OCI-M1 (cell line): ENCODE measurements at places on chromosomes 5 and 9.

DNA sequence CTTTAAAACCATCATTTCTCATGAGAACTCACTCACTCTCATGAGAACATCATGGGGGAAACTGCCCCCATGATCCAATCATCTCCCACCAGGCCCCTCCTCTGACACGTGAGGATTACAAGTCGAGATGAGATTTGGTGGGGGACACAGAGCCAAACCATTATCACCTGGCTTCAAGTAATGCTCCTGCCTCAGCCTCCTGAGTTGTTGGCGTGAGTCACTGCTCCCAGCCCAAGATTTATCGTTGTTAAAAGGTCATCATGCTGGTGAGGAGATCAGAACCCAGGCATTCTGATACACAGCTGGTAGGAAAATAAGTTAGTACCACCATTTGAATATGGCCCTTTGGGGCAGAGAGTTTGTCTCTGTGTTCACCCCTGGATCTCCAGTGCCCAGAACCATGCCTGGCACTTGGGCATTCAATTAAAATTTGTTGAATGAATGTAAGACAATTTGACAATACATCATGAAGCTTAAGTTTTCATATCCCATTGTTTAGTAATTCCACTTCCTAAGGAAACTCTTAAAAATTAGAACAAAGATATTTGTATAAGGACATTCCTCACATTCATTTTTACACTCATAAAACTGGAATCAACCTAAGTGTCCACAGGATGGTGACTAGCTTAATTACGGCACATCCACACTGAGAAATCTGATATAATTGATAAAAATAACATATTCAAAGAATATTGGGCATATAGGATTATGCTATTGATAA is 58.0 kb upstream of the COL15A1 start:
- no peak for DNase-seq

DNA sequence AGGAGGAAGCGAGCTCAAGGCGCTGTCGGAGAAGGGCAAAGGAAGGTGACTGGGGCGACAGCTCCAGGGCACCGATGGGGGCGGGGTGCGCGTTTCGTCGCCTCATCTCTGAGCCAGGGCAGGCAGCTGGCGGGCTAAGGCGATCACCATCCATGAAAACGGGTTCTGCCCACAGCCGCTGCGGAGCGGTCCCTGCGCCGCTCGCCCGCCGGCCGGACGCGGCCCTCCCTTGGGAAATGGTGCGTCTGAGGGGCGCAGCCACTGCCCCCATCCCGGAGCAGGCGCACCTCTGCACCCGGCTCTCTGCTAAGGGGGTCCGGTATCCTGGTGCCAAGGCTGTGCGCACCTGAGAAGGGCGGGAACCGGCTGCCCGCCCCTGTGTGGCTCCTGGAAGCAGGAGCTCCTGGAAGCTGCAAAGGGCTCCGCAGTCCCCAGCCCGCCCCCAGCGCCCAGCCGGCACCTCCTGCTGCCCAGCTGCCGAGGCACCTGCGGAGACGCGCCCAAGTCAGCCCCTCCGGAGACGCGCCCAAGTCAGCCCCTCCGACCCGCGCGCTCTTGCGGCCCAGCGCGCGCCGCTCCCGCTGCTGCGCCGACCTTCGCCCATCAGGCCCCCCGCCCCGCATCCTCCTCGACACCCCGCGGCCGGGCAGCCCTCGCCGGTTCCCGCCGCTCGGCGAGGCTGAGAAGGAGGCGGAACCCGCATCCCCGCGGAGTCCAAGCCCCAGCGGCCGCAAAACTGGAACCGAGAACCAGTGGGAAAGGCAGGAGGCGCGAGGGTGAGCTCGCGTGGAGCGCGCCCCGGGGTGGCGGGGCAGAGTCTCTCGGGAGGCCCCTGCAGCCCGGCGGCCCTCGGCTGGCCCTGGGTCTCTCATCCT is 757 bp downstream of the ANKRD34B start:
- DNase-seq, result no peak

- peak; percentile 87 for DNase-seq
These were observed 13.9 kb downstream of the TLR4 start for GRCh38 chr9:117718085-117718484.

- no peak for DNase-seq
These were observed 30.0 kb downstream of the TENT2 start for GRCh38 chr5:79642210-79642609.

DNA sequence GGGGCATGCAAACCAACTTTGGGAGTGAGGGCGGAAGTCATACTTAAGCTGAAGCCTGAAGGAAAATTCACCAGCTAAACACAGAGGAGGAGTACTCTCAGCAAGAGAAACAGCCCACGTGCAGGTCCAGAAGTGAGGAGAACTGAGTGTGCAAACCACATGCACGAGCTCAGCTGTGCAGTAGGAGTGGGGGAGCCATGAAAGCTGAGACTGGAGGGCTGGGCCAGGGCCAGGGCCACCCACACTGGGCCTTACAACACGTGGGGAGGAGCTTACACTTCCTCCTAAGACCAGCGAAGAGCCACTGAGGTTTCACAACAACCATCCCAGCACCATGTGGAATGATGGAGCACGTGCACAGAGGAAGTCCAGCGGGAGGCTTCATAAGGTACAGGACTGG is 9.3 kb upstream of the WWC1 start:
- no peak for DNase-seq

- DNase-seq, result no peak
These were observed 3.0 kb downstream of the DENND1A start for GRCh38 chr9:123926941-123927340.

DNA sequence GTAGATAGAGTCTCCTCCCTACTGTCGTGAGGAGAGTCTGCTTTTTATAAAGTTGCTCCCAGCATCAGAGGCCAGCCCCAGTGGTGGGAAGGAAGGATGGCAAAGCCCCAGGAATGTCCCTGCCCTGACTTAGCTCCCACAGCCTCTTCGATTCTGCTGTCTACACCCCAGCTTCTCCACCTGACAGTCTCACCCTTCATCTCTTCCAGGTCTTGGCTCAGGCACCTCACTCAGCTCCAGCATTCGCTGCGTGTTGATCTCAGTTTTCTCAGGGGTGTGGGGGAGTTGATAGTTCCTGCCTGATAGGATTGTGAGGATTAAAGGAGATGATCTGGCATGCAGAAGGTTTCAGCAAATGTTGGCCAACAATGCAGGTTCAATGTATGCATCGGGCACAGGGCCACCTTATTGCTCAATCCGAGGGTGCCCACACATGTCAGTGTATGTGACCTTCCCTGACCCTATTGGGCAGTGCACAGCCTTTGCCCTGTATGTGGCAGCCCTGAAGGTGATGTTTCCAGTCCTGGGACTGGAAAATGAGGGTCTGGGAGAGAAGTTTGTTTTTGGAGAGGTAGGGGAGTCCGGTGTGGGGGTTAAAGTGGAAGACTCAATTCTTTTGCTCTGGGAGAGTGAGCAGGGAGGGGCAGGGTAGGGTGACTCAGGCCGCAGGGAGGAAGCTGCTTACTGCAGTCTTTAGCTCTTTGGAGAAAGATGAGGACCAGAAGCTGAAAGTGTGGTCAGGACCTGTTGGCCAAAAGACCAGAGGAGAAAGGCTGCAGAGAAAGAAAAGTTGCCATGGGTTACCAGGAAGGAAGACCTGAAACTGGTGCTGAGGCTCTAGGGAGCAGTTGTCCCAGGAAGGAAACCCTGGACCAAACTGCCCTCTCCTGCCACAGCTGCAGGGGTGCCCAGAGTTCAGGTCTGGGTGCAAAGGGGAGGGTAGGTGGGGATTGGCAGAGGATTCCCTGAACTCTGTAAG is 153.2 kb downstream of the MACROH2A1 start:
- DNase-seq, result peak; percentile 16

GRCh38 chr9:123540457-123540856 is 184.5 kb downstream of the CRB2 start:
- no peak for DNase-seq

GRCh38 chr9:35907711-35908503 is 1.4 kb upstream of the SPAAR start:
- DNase-seq, result no peak

GRCh38 chr5:88831816-88832215 is 51.2 kb downstream of the MEF2C start:
- peak; percentile 20 for DNase-seq

GRCh38 chr5:142422429-142422828 is 97.6 kb upstream of the SPRY4 start:
- no peak for DNase-seq

DNA sequence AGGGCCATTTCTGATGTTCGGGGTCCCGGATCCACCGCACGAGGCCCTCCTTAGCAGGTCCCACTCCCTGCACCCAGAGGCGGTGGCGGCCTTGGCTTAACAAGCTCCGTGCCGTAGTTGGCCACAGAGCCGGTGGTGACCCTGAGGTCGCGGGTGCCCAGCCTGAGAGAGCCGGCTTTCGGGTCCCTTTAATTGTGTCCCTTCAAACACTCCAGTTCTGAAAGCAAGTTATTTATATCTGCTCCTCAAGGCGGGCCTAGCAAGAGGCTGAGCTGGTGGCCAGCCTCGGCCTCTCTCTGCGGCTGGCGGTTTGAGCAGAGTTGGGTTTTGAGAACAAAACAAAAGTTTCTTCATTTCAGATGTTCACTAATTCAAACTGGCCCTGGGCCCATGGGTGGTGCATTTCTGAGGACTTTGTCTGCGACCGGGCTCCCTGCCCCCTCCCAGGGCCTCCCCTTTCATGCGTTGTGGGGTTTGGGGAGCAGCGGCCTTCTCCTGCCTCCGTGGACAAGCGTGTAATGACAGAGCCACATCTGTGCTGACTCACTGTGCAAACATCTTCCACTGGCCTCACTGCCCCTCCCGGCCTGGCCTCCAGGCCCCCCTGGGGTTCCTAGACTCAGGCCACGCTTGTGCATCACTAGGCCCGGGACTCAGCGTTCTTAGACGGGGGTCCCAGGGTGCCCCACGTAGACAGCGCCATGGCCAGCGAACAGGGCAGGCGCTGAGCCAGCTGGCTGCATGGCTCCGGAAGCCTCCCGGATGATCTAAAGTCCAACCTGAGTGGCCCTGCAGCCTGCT is 49.4 kb upstream of the COL5A1 start:
- DNase-seq, result no peak

DNA sequence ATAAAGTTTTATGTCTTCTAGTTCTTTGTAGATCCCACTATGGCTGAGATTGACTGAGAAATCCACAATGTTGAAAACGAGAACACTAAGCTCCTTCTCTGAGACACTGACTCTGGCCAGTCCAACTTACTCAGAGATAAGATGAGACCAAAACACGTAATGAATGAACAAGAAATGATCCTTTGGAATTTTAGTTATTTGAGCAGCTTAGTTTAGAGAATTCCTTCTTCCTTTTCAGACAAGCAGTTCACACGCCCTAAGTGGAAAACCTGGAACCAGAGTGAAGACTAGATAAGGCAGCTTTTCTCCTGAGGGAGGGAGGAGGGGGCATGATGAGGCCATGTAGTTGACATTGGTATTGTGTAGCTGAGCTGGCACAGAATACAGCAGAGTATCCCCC is 139.6 kb downstream of the GABRB2 start:
- peak; percentile 16 for DNase-seq

- DNase-seq, result no peak
These were observed 62.1 kb downstream of the PCSK1 start for GRCh38 chr5:96370976-96371375.
